Stimulated activated naive CD4-positive, alpha-beta T cell treated with Interleukin-2 at 50 U/mL for 16 hours (primary cell): ENCODE measurements at places on chromosomes 2 and 18.

- no peak for DNase-seq
These were observed 4.2 kb upstream of the CAPN14 start for GRCh38 chr2:31221544-31221943.

DNA sequence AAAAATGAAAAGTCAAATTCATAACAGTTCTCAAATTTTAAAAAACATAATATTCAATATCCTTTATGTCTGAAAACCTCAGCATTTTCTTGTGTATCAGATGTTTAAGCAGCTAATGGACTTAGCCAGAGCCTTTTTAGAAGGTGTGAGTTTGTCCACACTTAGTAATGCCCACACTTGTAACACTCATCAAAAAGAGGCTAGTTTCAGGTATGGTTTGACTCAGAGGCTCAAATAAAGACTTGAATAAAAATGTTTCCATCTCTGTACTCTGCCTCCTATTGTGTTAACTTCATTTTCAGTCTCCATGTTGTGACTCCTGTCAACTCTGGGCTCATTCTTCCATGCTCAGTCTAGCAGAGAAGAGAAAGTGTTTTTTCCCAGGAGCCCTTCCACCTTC lies 311.6 kb downstream of the IRS1 start:
- DNase-seq: no peak

DNA sequence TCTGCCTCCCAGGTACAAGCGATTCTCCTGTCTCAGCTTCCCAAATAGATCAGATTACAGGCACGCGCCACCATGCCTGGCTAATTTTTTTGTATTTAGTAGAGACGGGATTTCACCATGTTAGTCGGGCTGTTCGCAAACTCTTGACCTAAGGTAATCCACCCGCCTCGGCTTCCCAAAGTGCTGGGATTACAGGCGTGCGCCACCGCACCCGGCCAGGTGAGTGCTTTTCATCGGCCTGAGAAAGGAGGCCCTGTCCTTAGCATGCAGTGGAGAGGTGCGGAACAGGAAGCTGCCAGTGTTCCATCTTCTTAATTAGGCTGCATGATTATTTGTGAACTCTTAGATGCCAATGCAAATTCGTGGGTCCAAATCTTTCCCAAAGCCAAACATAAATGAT lies 125.7 kb upstream of the THSD7B start:
- no peak for DNase-seq

DNA sequence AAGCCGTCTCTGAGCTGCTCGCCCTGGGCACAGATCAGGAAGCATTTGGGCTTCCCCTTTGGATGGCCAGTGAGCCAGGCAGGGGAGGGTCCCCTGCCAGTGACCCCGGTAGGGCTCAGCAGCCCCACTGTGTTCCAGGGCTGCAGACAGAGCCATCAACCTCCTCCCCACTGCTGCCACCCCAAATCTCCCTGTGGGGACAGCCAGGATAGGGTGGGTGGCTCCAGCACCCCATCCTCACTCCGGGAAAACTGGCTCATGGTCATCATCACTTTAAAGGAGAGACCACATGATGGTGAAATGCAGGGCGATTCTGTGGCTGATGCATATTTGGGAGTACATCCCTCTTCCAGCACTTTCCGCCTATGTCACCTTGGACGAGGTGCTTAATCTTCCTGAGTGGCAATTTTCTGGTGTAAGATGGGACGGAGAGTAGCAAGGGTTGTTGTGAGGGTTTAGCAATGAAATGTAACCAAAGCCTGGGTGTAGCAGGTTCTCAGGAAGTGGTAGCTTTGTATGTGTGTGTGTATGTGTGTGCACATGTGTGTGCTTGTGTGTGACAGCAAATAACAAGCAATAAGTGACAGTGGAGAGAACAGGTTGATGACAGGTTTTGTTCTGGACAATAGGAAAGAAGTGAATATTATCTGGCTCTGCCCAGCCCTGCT lies 61.8 kb downstream of the ACAA2 start:
- no peak for DNase-seq

DNA sequence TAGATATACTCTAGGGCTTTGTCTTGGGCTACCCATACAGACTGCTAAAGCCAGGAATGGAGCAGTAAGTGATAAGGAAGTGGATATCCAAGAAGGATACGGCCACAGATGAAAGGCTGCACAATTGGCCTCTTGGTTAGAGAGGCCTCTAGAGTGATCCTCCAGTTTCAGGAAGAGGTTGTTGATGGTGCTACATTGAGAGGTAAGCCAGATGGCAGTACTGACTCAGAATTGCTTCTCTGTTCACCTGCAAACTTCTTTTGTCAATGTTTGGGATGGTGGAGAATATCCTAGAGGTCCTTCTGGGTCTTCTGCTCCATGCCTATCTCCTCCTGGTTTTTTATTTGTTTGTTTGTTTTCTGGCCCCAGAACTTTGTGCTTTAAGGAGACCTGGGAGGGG lies 226.8 kb upstream of the LRRTM1 start:
- no peak for DNase-seq

GRCh38 chr2:113877711-113878598 lies 11.9 kb upstream of the ACTR3 start:
- DNase-seq: no peak

- DNase-seq: no peak
These were observed 40.9 kb upstream of the MAPK4 start for GRCh38 chr18:50518787-50519546.

GRCh38 chr18:59813942-59814341 lies 85.9 kb upstream of the PMAIP1 start:
- no peak for DNase-seq

- DNase-seq: no peak
These were observed 362.5 kb upstream of the TNP1 start for GRCh38 chr2:217222309-217222910.

GRCh38 chr2:120851116-120851773 lies 115.6 kb downstream of the GLI2 start:
- DNase-seq: no peak

DNA sequence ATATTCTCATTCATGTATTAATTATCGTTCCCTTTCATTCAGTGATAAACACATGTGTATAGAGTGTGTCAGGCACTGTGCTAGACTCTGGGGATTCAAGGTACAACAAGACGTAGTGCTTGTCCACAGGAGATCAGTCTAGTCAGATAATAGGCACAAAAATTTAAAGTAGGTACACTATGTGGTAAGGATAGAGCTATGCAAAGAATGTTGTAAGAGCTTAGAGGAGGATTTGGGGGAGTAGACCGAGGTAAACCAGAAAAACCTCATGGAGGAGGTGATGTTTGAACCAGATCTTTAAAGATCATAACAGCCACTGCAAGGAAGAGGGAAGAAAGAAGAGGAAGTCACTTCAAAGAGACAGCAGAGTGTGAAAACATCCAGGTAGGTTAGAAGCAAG lies 256.9 kb upstream of the DDX18 start:
- no peak for DNase-seq

- DNase-seq: no peak
These were observed 100.4 kb upstream of the CD302 start for GRCh38 chr2:159898441-159898840.

- no peak for DNase-seq
These were observed 1.8 kb downstream of the CABYR start for GRCh38 chr18:24140697-24141096.

DNA sequence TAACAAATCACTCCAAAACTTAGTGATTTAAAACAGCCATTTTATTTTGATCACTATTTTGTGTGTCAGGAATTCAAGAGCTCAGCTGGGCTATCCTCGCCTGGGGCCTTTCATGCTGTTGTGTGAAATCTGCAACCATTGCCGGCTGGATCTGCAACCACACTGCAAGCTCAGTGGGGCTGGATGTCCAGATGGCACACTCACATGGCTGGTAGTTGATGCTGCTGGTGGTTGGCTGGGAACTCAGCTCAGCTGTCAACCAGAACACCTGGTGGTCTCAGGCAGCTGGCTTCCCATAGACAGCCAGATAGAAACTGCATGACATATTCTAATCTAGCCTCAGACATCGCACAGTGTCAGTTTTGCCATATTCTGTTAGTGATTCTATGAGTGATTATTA lies 30.6 kb upstream of the AP1S3 start:
- DNase-seq: no peak

DNA sequence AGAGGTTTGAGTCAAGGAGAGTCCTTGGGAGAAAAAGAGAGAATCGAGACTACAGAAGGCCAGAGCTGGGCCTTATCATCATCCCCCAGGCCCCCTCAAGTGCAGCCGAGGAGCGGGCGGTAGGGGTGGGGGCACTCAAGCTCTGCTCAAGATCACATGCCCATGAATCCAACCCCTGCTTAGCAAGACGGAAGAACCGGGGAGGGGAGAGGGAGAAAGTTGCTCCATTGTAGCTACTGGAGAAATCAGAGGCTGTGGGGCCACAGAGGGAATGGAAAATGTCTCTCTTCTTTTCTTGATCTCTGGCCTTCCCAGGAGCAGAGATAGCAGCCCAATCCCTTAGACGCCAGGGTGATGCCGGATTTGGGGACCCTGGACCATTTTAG lies 14.6 kb downstream of the SLC4A3 start:
- no peak for DNase-seq

DNA sequence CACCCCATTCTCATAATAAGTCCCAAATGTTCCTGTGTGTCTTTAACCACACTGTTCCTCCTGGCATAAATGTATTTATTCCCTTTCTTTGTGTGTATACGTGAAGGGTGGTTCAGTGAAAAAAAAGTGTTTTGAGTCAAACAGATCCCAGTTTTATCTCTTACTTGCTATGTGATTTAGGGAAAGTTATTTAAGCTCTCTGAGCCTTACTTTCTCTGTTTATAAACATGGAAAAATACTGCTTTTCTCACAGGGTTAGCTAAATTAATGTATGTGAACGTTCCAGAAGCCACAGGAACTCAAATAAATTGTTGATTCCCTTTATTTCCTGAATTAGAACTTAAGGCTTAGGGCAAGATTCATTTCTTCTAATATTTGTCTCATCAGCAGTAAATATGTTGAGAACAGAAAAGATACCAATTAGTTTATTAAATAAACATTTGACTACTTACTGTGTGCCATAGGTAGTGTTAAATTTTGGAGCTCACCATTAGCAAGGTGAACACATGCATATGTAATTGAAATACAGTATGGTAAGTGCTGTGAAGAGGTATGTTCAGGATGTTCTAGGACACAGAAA lies 33.2 kb downstream of the RALBP1 start:
- no peak for DNase-seq

DNA sequence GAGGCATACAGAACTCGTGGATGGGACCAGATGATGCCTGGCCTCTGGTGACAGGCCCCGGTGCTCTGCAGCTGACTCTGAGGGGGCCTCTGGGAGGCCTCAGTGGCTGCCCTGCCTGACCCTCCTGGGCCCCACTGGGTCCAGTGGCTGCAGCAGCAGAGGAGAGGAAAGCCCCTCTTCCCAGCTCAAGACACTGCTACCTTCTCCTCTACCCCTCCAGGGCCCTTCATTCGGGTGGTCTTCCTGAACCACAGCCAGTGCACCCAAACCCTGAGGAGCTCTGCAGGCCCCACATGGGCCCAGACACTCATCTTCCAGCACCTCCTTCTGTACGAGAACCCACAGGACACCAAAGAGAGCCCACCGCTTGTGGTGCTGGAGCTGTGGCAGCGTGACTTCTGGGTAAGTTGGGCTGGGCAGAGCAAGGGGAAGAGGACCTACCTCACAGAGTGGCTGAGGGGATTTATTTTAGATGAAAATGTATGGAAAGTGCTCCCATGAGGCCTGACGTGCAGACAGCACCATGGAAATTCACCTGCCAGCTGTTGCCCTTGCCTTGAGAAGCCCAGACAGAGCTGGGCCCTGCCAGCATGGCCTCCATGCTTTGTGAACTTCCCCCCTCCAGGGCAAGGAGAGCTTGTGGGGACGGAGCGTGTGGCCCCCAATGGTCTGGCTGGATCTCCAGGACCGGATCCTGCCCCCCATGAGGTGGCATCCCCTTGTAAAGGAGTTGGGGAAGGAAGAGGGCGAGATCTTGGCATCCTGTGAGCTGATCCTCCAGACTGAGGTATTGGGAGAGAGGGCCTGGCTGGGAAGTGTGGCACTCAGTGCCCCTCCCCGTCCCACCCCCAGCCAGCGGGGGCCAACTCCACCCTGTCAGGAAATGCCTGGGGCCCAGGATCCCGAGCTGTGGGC lies 46.3 kb downstream of the LMAN2L start:
- no peak for DNase-seq

DNA sequence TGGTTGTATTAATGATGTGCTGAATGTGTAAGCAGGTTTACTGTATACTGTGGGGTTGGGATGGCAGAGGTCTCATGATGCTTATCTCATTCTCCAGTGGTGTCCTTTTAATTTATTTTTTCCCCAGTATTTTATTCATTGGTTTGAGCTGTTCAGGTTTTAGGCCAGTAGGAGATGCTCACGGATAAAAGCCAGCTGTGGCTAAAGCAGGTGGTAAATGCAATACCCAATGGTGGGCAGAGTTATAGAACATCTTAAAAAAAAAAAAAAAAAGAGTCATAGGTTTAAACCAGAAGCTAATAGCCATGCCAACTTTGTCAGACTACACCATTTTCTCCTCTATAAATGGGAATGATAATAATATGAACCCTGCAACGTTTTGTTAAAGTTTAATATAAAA lies 57.8 kb upstream of the NEUROD1 start:
- no peak for DNase-seq

DNA sequence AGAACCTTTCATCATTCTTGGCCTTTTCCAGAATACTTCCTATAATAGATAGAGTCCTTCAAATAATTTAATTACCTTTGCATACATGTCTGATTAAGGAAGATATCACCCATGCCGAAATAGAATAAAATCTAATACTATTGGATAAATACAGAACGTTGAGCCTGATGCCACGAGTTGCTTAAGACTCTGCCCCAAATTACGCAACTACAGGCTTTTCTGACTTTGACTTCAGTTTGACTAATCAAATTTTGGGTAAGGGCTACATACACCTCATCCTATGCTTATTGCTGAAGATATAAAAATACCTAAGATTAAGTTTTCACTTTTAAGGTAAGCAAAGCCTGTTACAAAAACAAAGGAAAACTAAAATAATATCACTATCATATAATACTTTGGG lies 1065.1 kb upstream of the NRXN1 start:
- no peak for DNase-seq

- no peak for DNase-seq
These were observed 45.7 kb downstream of the APOB start for GRCh38 chr2:20997953-20998722.

- DNase-seq: no peak
These were observed 11.7 kb upstream of the STK17B start for GRCh38 chr2:196183172-196183473.

DNA sequence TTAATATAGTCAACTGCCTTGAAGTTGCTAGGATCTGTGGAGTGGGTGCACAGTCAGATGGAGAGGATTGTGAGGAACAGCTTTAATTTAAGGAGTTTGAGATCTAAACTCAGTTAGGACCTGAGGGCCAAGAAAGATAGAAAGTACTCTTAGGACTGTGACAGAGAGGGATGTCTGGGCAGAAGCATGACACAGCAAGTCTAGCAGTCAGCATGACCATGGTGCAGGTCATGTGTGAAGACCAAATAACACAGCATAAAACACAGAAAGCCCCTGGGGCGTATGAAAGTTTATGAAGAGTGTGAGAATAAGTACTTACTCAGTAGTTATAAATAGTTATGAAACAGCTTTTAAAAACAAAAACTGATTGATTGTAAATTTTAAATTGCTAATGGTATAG lies 107.2 kb downstream of the GALNT1 start:
- DNase-seq: no peak
